Vagina (tissue), 2 donors: ENCODE measurements at places on chromosomes 5 and 9. TPM values are rescaled to one million over a fixed set of nuclear protein-coding genes. Genes with fewer than 3 reads are reported as not detected.

DNA sequence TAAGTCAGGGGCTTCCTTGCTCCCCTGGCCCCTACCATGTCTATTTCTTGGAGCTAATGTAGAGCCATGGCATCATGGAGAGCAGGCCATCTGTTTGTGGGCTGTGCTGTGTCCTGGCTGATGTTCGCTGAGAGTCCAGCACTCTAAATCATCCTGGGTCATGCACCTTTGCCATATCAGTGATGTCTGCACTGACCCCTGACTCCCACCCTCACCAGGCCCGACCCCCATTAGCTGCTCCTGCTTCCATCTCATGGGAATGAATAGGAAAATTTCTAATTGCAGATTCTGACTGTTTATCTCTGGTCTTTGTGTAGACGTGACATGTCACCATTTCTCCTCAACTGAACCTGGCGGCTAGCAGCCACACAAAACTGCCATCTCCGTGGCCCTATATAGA, 236.9 kb downstream of the NSG2 start:
- peak; percentile 42 for DNase-seq
- no peak overlapping the region for H3K27ac ChIP-seq
- no peaks in the 10 kb centered on the region for H3K27me3 ChIP-seq
- no peak overlapping the region for H3K4me3 ChIP-seq
- no peaks in the 10 kb centered on the region for H3K4me1 ChIP-seq

GRCh38 chr5:124007675-124008398, 495.9 kb downstream of the CSNK1G3 start:
- H3K4me1 ChIP-seq = no peaks in the 10 kb centered on the region
- no peaks in the 10 kb centered on the region for H3K27me3 ChIP-seq
- no peak for DNase-seq

GRCh38 chr5:130992095-130992494, 173.0 kb downstream of the HINT1 start:
- no peak overlapping the region for H3K4me3 ChIP-seq
- no peaks in the 10 kb centered on the region for H3K27me3 ChIP-seq
- DNase-seq = no peak
- no peaks in the 10 kb centered on the region for H3K36me3 ChIP-seq
- no peak overlapping the region for H3K27ac ChIP-seq

- H3K27ac ChIP-seq = no peak overlapping the region
- H3K4me3 ChIP-seq = no peak overlapping the region
- H3K36me3 ChIP-seq = no peaks in the 10 kb centered on the region
- no peak for DNase-seq
These were observed 12.8 kb downstream of the AKNA start for GRCh38 chr9:114374936-114375335.

- DNase-seq = no peak
- H3K4me3 ChIP-seq = no peak overlapping the region
- no peak overlapping the region for H3K27ac ChIP-seq
These were observed 168.7 kb downstream of the C5orf15 start for GRCh38 chr5:133799571-133800237.

DNA sequence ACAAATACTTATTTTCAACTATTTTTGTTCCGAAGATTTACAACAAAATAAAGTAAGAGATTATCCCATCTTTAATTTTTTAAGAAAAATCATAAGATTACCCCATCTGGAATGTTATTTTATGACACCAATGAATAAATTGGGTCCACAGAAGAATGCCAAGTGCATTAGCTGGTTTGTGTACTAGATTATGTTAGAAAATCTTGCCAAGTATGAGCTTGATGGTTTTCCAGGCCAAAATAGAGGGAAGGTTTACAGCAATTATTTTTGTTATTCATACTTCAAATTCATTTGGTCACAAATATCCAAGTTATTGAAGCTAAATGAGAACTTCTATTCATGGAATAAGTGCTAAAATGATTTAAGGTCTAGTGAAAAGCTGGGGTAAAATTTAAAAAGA, 109.4 kb upstream of the DMRTA1 start:
- no peaks in the 10 kb centered on the region for H3K36me3 ChIP-seq
- no peak overlapping the region for H3K27ac ChIP-seq
- DNase-seq = no peak
- H3K27me3 ChIP-seq = no peaks in the 10 kb centered on the region

DNA sequence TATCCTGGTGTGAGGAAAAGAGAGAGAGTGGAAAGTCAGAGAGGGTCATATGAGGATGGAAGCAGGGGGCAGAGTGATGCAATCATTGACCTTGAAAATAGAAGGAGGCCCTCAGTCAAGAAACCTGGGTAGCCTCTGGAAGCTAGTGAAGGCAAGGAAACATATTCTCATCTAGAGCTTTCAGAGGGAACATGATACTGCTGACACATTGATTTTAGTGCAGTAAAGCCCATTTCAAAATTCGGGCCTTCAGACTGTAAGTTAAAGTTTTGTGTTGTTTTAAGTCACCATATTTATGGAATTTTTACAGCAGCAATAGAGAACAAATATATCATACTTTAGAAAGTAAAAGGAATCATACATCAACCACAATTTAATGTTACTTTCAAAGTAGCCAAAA, 87.0 kb downstream of the ADAMTS19 start:
- no peaks in the 10 kb centered on the region for H3K4me1 ChIP-seq
- H3K27me3 ChIP-seq = no peaks in the 10 kb centered on the region
- no peak for DNase-seq
- no peaks in the 10 kb centered on the region for H3K36me3 ChIP-seq
- no peak overlapping the region for H3K4me3 ChIP-seq

- H3K27ac ChIP-seq = peak overlapping the region; percentile 45
- no peaks in the 10 kb centered on the region for H3K27me3 ChIP-seq
- no peaks in the 10 kb centered on the region for H3K36me3 ChIP-seq
- no peak for DNase-seq
These were observed 11.9 kb downstream of the GBGT1 start for GRCh38 chr9:133151601-133152525.

- no peak for DNase-seq
- H3K36me3 ChIP-seq = no peaks in the 10 kb centered on the region
- H3K4me1 ChIP-seq = peaks cover 98% of the 10 kb centered on the region
- H3K4me3 ChIP-seq = no peak overlapping the region
- H3K27ac ChIP-seq = peak overlapping the region; percentile 95
These were observed 72.7 kb upstream of the STXBP1 start for GRCh38 chr9:127539259-127539981.

DNA sequence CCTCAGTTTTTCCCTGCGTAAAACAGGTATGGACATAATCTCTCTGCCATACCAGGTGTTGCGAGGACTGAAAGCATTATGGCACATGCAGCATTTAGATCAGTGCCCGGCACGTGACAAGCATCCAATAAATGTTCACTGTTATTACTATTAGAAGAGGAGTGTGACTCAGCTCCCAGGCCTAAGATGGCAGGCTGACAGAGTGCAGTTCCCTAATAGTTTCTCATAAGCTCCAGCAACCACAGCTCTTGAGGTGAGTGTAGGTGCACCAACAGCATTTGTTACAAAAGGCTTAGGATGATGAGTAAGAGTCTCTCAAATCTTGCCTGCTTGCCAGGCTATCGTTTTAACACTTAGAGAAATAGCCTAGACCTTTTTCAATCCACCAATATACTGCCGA, 28.9 kb upstream of the GLIS3 start:
- H3K27ac ChIP-seq = no peak overlapping the region
- H3K4me1 ChIP-seq = no peaks in the 10 kb centered on the region
- DNase-seq = no peak
- no peaks in the 10 kb centered on the region for H3K27me3 ChIP-seq
- no peak overlapping the region for H3K4me3 ChIP-seq

DNA sequence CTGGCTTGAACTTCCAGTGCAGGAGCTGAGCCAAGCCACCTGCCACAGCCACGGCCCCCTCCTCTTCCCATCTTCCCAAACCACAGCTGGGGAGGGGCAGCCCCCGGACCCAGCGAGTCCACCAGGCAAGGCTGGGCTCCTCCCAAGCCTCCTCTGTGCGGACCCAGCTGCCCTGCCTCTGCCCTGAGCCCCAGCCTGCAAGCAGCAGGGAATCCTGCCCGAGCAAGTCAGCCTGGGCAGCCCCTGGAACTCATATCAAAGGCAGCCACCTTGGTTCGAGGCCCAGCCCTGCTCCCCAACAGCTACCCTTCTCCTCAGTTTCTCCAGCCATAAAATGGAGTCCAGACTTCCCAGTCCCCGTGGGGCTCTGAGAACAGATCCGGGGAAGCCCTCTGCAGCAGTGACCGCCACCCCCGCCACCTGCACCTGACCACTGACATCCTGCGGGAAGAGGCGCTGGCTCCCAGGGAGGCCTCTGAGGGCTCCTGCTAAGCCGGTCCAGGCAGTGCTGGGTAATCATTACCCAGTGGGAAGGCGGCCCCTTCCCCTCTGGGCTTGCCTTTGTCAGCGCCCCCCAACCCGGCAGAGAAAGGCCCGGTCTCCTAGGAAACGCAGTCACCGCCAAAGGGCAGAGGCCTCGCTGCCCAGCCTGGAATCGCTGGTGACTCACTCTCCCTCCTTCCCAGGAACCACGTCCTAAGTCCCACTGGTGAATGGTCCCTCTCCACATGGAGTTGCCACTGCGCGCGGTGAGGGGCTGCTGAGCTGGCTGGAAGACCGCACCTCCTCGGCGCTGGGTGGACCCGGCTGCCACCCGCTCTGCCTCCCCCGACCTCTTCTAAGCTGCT, 1.5 kb downstream of the VAV2 start:
- DNase-seq = no peak
- peaks cover 25% of the 10 kb centered on the region for H3K4me1 ChIP-seq
- H3K4me3 ChIP-seq = peak overlapping the region; percentile 81
- H3K27ac ChIP-seq = peak overlapping the region; percentile 5
- H3K27me3 ChIP-seq = no peaks in the 10 kb centered on the region

GRCh38 chr9:134571326-134571931, 70.2 kb upstream of the COL5A1 start:
- no peaks in the 10 kb centered on the region for H3K4me1 ChIP-seq
- H3K36me3 ChIP-seq = no peaks in the 10 kb centered on the region
- no peaks in the 10 kb centered on the region for H3K27me3 ChIP-seq

GRCh38 chr9:124814164-124814535, 37.2 kb downstream of the OLFML2A start:
- H3K4me3 ChIP-seq = no peak overlapping the region
- H3K36me3 ChIP-seq = no peaks in the 10 kb centered on the region
- H3K4me1 ChIP-seq = peaks cover 53% of the 10 kb centered on the region
- H3K27me3 ChIP-seq = no peaks in the 10 kb centered on the region
- no peak for DNase-seq

DNA sequence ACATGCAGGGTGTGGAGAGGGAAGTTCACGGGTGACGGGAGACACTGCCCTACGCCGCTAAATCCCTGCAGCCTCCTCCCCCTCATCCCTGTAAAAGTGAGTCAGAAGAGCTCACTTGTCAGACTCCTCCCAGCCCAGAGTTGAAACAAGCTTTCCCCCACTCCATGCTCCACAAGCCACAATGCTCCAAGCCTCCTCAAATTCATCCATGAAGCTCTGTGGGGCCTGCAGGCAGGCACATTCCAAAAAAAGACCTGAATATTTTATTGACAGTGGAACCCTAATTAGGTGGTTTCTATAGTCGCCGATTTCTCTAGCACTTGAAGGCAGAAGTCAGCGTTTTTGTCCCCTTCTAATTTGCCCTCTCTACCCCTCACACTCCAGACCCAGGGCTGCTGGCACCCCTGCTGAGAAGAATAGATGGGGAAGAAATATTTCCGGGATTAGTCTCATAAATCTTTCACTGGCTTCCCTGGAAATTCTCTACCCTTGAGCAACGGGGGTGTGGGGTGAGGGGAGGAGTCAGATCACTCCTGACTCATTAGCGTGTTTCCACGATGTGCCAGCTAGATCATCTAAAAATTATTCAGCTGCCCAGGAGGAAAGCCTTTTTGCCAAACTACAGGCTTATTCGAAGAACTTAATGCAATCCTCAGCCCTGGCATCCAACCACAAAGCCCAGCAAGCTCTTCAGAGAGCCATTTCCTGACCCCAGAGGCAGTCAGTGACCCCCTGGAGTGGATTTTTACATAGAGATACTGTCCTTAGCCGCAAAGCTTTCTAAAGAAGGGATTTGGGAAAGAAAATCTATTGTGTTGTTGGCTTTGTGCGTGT, 97.1 kb downstream of the ENC1 start:
- no peaks in the 10 kb centered on the region for H3K27me3 ChIP-seq
- H3K4me3 ChIP-seq = no peak overlapping the region
- H3K36me3 ChIP-seq = no peaks in the 10 kb centered on the region
- DNase-seq = no peak
- H3K4me1 ChIP-seq = peaks cover 17% of the 10 kb centered on the region
- H3K27ac ChIP-seq = peak overlapping the region; percentile 65

GRCh38 chr5:143992496-143992895, 178.0 kb downstream of the YIPF5 start:
- no peak for DNase-seq
- no peaks in the 10 kb centered on the region for H3K4me1 ChIP-seq
- H3K27ac ChIP-seq = no peak overlapping the region
- H3K4me3 ChIP-seq = no peak overlapping the region
- H3K27me3 ChIP-seq = no peaks in the 10 kb centered on the region

GRCh38 chr5:167295681-167296005, 995.8 kb upstream of the WWC1 start:
- H3K4me3 ChIP-seq = no peak overlapping the region
- no peaks in the 10 kb centered on the region for H3K36me3 ChIP-seq
- no peak overlapping the region for H3K27ac ChIP-seq
- peaks cover 30% of the 10 kb centered on the region for H3K4me1 ChIP-seq

DNA sequence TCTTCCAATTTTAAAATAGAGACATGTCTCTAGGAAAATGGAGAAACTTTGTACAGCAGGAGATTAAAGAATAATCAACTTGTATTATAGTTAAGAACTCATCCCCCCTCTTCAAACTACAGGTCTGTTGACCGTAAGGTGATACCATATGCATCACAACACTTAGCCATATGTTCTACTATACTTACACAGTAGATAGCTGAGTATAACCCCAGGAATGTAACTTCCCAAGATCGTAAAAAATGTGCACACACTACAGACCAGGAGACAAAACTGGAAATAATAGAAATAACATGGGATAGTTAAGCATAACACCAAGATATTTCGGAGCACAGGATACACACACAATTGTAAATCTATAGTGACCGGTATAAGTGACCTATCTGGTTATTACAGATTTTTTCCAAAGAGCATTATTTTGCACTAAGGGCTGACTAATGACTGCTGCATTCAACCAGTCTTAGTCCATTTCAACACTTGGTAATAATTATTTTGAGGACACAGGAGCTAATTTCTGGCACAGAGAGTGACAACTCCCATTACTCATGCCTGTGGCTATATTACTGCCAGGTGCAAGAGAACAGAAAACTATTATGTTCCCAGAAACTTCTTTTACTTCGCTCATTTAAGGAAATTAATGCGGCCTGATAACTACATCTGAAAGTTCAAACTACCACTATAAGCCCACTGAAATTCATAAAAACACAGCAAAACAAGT, 15.4 kb upstream of the ZNF622 start:
- H3K27ac ChIP-seq = no peak overlapping the region
- no peaks in the 10 kb centered on the region for H3K27me3 ChIP-seq
- H3K4me3 ChIP-seq = no peak overlapping the region
- H3K4me1 ChIP-seq = peaks cover 14% of the 10 kb centered on the region

- H3K27me3 ChIP-seq = no peaks in the 10 kb centered on the region
- no peak for DNase-seq
- H3K4me3 ChIP-seq = no peak overlapping the region
- H3K4me1 ChIP-seq = no peaks in the 10 kb centered on the region
These were observed 463.7 kb downstream of the CYLC2 start for GRCh38 chr9:103458826-103459225.

IRX1 gene
- not detected for total RNA-seq

SAXO1 gene
- not detected for total RNA-seq

MORN5 gene
- total RNA-seq = not detected

NIPAL4 gene
- 12.0 TPM for total RNA-seq

GRIN1 gene
- 0.74 TPM for total RNA-seq

CDKN2A gene
- total RNA-seq = 25.8 TPM

ADAMTS6 gene
- 1.5 TPM for total RNA-seq

TAL2 gene
- not detected for total RNA-seq

ADGRD2 gene
- 4.2 TPM for total RNA-seq

WDR70 gene
- total RNA-seq = 31.4 TPM

SELENOP gene
- total RNA-seq = 344 TPM

SPINK6 gene
- total RNA-seq = not detected

LCN9 gene
- total RNA-seq = not detected
